Stimulated activated CD8-positive, alpha-beta memory T cell treated with anti-CD3 and anti-CD28 coated beads, Interleukin-4, amount 100 ng/mL, for 1 hour (primary cell): ENCODE measurements at places on chromosomes 5 and 9.

- no peak for DNase-seq
Observed at GRCh38 chr9:87250205-87250604, 247.5 kb upstream of the DAPK1 start.

DNA sequence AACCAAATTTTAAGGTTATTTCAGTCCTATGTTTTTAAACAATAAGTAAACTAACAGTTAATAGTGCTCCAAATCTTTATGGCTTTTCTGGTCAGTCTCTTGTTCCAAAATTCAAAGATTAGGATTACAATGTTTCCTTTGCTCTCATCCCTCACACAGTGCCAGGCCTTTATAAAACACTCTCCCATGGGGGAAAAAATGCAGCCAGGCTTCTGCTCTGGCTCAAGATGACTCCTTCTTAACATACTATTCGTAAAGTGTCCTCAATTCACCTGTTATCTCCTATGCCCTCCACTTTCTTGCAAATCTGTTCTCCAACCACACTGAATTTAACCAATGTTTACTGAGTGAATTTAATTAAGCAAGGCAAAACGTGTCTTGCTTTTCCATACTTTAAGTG is 1.4 kb downstream of the CEP120 start:
- DNase-seq: no peak

DNA sequence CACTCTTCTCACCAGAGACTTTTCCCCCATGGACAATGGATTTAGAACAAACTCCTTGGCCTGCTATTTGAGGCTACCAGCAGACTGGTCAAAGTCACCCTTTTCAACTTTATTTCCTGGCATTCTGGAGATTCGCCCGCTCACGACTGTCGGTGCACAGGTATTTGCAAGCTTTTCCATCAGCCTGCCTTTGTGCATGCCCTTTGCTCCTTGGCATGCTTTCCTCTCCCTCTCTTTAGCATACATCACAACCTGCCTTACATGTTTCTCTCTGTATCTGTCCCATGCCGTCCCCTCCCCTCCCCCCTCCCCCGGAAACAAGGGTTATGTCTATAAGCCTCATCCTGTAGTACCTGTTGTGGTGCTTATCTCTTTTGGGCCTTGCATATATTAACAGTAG is 257.1 kb downstream of the AOPEP start:
- DNase-seq: no peak

DNA sequence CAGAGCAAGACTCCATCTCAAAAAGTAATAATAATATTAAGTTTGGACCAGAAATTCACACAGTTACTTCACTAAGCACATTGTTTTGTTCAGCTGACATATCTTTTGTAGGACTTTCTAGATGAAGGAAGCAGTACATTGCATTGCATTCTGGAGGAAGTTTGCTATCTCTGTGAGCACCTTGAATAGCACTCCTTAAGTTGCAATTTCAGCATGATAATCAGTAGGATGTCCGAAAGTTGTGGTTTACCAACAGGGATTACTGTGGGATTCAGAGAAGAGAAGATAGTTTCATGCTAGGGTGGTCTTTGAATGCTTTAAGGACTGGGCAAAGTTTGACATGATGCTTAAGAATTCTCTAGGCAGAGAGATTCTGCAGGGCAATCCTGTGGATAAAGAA is 18.4 kb upstream of the TTC23L start:
- no peak for DNase-seq
